Astrocyte (in vitro differentiated cells and primary cell): ENCODE measurements at places on chromosomes 3 and 15. TPM values are rescaled to one million over a fixed set of nuclear protein-coding genes. Genes with fewer than 3 reads are reported as not detected.

FBN1 gene
- 210 and 298 TPM in 2 replicates for total RNA-seq

P2RY12 gene
- not detected in 2 replicates for total RNA-seq

AMOTL2 gene
- total RNA-seq = 150 and 197 TPM in 2 replicates

GPR62 gene
- not detected in 2 replicates for total RNA-seq

MNS1 gene
- total RNA-seq = 0.86 and 1.6 TPM in 2 replicates

SLC35A5 gene
- 24.4 and 26.1 TPM in 2 replicates for total RNA-seq

ARHGEF3 gene
- 13.7 and 14.9 TPM in 2 replicates for total RNA-seq

STAB1 gene
- total RNA-seq = 0.39 TPM in 1 of 2 replicates, not detected in the other

KLHL40 gene
- not detected in 2 replicates for total RNA-seq

LTK gene
- 0.14 TPM in 1 of 2 replicates, not detected in the other for total RNA-seq

IMPG2 gene
- total RNA-seq = 0.26 and 0.30 TPM in 2 replicates

ZNF385D gene
- 7.8 and 8.0 TPM in 2 replicates for total RNA-seq

UPK1B gene
- 0.14 TPM in 2 replicates for total RNA-seq

DAPK2 gene
- total RNA-seq = 0.52 and 0.60 TPM in 2 replicates

ALDH1A3 gene
- total RNA-seq = 0.55 and 0.95 TPM in 2 replicates

GCNT3 gene
- 1.3 and 1.8 TPM in 2 replicates for total RNA-seq

ACTL6A gene
- 43.2 and 47.0 TPM in 2 replicates for total RNA-seq

LMAN1L gene
- 0.32 TPM in 1 of 2 replicates, not detected in the other for total RNA-seq

HCLS1 gene
- 1.0 and 1.6 TPM in 2 replicates for total RNA-seq

GTF2A2 gene
- 128 and 152 TPM in 2 replicates for total RNA-seq

SV2B gene
- total RNA-seq = not detected in 2 replicates

GLDN gene
- total RNA-seq = 0.09 TPM in 1 of 2 replicates, not detected in the other

UROC1 gene
- total RNA-seq = not detected in 2 replicates

SRGAP3 gene
- 3.9 and 5.4 TPM in 2 replicates for total RNA-seq
